ENCODE measurements at places on chromosomes 4 and X. TPM values are rescaled to one million over a fixed set of nuclear protein-coding genes. Genes with fewer than 3 reads are reported as not detected.

The XK gene
- total RNA-seq = 0.19 TPM

The EXOSC9 gene
- 55.0 TPM for total RNA-seq

- H3K36me3 ChIP-seq = no peaks in the 10 kb centered on the region
- H3K27me3 ChIP-seq = no peaks in the 10 kb centered on the region
- H3K4me3 ChIP-seq = no peak overlapping the region
These were observed 965.9 kb upstream of the DIAPH2 start for GRCh38 chrX:95718746-95719145.

GRCh38 chr4:77220828-77221613, 64.0 kb downstream of the CCNG2 start:
- no peaks in the 10 kb centered on the region for H3K36me3 ChIP-seq
- no peaks in the 10 kb centered on the region for H3K4me1 ChIP-seq
- no peak overlapping the region for H3K4me3 ChIP-seq
- no peak for DNase-seq
- H3K27me3 ChIP-seq = no peaks in the 10 kb centered on the region
- H3K27ac ChIP-seq = no peak overlapping the region

GRCh38 chr4:89469930-89470375, 162.4 kb upstream of the GPRIN3 start:
- H3K36me3 ChIP-seq = no peaks in the 10 kb centered on the region
- H3K4me3 ChIP-seq = no peak overlapping the region
- H3K27ac ChIP-seq = no peak overlapping the region

All from naive thymus-derived CD4-positive, alpha-beta T cell (primary cell).